ENCODE measurements at places on chromosomes 5 and 9.

DNA sequence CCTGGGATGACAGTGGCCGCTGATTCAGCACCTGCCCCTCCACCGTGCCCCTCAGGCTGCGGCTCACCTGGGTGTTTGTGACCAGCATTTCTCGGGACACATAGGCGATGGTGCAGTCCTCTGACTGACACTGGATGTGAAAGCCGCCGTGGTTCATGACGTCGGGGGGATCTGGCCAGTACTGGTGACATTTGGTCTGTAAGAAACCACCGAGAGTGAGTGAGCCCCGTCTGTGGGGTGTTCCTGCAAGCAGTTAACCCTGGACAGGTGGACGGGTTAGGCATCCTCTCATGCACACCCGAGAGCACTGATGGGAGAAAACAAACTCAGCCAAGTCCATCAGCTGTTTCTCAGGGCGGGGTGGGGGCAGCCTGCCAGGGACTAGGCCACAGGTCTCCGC lies 62.5 kb upstream of the EPB41L4B start:
- no peak for DNase-seq

GRCh38 chr5:149756354-149756753 lies 26.2 kb downstream of the PPARGC1B start:
- DNase-seq = no peak

DNA sequence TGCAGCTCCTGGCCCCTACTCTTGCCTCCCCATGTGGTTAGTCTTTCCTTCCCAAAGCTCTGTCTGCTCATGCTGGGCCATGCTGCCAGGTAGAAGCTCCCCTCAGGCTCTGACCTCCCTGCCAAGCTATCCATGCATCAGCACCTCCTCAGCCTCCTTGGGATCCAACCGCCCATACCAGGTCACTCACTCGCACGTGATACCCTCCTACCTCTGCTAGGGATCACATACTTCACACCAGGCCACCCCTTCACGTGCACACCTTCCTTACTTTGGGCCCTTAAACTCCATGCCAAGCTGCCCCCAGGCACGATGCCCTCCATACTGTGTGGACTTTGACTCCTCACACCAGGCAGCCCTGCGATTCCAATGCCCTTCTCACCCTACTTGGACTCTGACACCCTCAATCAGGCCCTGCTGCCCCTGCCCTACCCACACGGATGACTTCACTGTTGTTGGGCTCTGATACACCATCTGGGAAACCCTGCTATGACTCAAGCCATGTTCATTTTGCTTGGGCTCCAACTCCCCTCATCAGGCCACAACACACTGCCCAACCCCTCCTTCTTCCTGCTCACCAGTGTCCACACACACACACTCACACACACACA lies 34.1 kb downstream of the ZNF483 start:
- no peak for DNase-seq

DNA sequence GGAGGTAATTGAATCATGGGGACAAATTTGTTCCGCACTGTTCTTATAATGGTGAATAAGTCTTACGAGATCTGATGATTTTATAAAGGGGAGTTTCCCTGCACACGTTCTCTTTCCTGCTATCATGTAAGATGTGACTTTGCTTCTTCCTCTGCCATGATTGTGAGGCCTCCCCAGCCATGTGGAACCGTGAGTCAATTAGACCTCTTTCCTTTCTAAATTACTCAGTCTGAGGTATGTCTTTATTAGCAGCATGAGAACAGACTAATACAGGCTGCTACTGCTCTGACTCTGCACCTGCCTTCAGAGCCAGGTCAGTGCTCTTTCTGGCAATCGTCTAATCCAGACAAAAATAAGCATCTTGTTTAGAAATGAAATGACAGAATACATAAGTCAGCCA lies 479.2 kb upstream of the TUSC1 start:
- DNase-seq = no peak

GRCh38 chr5:150144246-150144801 lies 11.3 kb downstream of the PDGFRB start:
- no peak for DNase-seq

DNA sequence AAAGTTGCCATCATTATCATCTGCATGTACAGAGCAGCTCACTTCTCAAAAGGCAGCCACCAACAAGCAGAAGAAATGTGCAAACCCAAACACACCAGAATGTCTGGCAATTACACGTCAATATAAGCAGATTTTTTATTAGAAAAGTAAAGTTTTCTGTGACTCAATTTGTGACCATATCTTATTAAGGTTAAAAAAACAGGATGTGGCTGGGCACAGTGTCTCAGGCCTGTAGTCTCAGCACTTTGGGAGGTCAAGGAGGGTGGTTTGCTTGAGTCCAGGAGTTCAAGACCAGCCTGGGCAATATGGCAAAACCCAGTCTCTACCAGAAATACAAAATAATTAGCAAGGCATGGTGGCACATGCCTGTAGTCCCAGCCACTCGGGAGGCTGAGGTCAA lies 176.7 kb downstream of the FANCC start:
- DNase-seq = no peak

GRCh38 chr9:26034786-26035185 lies 356.5 kb upstream of the TUSC1 start:
- no peak for DNase-seq

GRCh38 chr9:87425202-87425601 lies 72.5 kb upstream of the DAPK1 start:
- no peak for DNase-seq

DNA sequence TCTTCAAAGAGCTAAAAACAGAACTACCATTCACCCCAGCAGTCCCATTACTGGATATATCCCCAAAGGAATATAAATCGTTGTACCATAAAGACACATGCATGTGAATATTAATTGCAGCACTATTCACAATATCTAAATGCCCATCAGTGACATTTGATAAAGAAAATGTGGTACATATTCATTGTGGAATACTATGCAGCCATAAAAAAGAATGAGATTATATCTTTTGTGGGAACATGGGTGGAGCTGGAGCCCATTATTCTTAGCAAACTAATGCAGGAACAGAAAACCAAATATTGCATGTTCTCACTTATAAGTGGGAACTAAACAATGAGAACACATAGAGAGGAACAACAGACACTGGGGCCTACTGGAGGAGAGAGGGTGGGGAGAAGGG lies 38.7 kb downstream of the FCHO2 start:
- DNase-seq = no peak

DNA sequence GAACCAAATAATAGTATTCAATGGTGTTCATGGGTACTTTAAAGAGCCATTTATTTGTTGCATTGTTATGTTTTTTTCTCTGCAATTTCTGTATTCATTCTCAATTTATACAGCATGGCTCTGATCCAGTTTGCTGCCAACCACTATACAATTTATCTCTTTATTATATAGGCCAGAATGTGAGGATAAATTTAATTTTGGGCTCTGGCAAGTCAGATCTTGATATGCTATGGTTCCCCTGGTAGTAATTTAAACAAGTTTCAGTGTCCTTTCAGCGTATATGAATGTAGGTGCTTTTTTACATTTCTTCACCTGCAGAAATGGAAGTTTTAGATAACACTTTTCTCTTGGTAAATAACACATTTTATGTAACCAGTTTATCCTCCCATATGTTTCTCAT lies 1118.0 kb upstream of the SEMA6A start:
- DNase-seq = no peak

GRCh38 chr5:82641331-82642003 lies 363.3 kb upstream of the RPS23 start:
- DNase-seq = no peak

GRCh38 chr9:91639054-91639453 lies 215.4 kb upstream of the NFIL3 start:
- DNase-seq = no peak

DNA sequence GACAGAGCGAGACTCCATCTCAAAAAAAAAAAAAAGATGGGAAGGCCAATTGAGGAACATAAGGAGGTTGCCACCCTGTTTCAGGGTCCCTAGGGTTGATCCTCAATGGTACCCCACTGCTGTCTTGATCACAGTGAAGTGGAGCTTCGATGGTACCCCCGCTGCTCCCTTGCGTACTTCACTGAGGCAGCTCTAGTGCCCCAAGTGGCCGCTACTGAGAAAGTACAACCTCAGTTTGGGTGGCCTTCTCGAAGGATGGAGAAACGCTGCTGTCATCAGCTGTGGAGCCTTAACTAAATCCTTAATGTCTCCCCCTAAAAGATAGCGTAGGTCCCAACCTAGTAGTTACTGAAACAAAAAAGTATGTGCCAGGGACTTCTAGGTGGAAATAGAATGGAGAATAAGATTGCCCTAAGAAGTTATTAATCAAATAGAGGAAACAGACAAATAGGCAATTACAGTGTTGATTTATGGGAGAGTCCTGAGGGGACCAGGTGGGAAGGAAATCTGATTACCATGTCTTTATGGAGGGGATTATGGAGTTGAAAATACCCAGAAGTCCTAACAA lies 6.3 kb downstream of the TESK1 start:
- DNase-seq = no peak

DNA sequence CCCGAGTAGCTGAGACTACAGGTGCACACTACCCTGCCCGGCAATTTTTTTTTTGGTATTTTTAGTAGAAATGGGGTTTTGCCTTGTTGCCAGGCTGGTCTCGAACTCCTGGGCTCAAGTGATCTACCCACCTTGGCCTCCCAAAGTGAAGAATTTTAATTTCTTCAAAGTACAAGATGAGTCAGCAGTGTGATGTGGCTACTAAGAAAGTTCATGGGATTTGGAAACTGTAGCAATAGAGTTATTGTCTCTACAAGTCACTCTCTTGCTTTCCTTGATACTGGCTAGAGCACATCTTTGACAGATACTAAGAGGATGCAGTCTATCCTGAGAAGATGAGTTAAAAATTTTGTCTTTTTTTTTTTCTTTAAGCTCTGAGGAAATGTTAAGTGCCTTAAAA lies 1.6 kb downstream of the CREB3 start:
- no peak for DNase-seq

DNA sequence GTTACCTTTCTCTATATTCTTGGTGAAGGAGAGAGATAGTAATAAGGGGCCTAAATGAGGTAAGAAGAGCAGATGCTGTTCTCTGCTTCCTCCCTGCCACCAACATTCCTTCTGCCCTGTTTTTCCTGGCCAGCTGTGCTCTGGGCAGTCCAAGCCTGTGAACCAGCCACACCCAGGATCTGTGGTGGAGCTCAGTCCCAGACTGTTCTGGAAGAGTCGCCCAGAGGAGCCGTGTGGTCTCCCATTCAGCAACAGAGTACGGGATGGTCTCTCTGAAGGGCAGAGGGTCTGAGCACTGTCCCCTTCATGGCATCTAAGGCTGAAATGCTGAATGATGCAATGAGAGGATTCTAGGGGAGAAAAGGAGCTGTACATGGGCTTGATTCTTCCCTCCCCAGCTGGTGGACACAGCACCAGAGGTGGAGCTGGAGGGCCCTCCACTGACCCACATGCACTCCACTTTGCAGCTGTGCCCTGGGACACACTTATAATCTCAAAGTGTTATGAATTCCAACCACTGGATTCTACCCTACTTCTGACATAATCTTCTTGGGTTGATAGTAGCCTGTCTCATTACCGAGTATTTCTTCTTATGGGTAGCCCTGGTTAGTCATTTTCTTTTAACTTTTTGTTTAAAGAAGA lies 70.8 kb upstream of the RPS23 start:
- no peak for DNase-seq

- DNase-seq = no peak
Observed at GRCh38 chr9:14313378-14313940, 482 bp downstream of the NFIB start.

DNA sequence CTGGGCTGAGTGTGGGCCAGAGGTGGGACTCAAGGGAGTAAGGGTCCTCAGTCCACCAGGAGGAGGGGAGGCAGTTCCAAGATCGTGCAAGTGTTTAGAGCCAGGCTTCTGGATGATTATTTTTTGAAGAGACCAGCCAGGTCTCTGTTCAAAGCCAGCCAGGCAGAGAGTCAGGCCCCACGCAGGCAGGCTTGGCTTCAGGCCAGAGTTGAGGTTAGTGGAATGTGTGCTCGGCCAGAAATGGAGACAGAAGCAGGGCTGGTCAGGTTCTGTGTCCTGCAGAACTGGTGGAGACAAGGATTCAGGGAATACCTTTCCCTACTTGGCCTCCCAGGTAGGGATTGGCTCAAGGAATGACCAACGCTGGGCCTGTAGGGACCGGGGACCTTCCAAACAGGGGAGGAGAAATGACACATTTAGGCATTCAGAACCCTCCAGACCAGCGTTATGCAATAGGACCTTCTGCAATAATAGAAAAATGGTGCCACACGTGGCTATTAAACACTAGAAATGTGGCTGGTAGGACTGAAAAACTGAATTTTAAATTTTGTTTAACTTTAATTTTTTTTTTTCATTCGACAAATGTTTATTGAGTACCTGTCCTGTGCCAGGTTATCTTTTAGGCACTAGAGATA lies 106.2 kb downstream of the CMYA5 start:
- DNase-seq = no peak

DNA sequence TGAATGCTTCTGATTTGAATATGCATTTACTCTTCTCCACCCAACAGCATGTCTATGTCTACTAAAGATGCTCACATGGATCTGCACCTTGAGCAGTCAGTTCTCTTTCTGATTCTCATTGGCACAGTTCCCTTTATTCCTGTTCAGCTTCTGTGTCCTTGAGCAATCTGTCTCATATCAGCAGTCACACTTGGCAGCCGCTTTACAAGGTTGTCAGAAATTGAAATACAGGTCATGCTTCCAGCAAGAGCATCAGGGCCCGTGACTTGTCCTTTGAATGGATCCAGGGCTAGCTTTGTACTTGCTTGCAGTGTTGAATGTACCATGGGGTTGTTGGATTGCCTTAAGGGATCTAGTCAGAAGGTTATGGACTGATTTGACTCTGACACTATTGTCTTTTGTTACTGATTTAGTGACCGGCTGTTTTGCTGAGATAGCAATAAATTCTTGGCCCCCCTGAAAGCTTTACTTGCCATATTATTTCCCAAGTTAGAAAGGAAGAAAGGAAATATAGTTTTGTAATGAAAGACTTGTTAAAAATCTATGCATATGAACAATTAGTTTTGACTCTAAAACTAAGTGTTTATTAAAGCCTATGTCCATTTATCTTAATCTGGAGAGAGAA lies 273.4 kb upstream of the ISL1 start:
- DNase-seq = no peak

DNA sequence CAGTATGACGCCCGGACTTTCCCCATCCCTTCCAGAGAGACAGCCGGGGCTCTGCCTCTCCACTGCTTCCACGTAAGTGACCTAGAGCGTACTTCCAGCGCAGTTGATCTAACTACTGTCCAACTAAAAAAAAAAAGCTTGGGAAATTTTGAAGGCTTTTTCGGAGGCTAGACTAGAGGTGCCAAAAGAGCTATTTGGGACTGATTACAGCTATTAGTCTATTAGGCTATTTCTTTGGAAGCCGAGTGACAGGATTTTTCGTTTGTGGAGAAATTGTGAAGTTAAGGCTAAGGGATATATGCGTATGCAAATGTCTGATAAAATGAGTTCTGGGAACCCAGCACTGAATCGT lies 1.5 kb downstream of the CCNO start:
- no peak for DNase-seq

- DNase-seq = no peak
Observed at GRCh38 chr5:56460681-56461191, 227.6 kb upstream of the ANKRD55 start.

- DNase-seq = no peak
Observed at GRCh38 chr9:130302785-130303612, 37.4 kb downstream of the HMCN2 start.
